ENCODE measurements at places on chromosomes 4 and X. TPM values are rescaled to one million over a fixed set of nuclear protein-coding genes. Genes with fewer than 3 reads are reported as not detected.
A peak's percentile ranks its signal among the peaks of the same experiment; 100 is the strongest.

Gene PRKX
- total RNA-seq: 1.6 TPM

Gene FATE1
- not detected for total RNA-seq

Gene MEPE
- not detected for total RNA-seq

Gene HOPX
- total RNA-seq: 0.30 TPM

Gene XKRX
- 0.05 TPM for total RNA-seq

Gene NR0B1
- total RNA-seq: not detected

Gene ARHGEF38
- 0.23 TPM for total RNA-seq

GRCh38 chrX:18002791-18003190 is 141.7 kb upstream of the RAI2 start:
- no peak for DNase-seq

GRCh38 chr4:144970597-144970996 is 127.4 kb downstream of the ANAPC10 start:
- no peak for DNase-seq

DNA sequence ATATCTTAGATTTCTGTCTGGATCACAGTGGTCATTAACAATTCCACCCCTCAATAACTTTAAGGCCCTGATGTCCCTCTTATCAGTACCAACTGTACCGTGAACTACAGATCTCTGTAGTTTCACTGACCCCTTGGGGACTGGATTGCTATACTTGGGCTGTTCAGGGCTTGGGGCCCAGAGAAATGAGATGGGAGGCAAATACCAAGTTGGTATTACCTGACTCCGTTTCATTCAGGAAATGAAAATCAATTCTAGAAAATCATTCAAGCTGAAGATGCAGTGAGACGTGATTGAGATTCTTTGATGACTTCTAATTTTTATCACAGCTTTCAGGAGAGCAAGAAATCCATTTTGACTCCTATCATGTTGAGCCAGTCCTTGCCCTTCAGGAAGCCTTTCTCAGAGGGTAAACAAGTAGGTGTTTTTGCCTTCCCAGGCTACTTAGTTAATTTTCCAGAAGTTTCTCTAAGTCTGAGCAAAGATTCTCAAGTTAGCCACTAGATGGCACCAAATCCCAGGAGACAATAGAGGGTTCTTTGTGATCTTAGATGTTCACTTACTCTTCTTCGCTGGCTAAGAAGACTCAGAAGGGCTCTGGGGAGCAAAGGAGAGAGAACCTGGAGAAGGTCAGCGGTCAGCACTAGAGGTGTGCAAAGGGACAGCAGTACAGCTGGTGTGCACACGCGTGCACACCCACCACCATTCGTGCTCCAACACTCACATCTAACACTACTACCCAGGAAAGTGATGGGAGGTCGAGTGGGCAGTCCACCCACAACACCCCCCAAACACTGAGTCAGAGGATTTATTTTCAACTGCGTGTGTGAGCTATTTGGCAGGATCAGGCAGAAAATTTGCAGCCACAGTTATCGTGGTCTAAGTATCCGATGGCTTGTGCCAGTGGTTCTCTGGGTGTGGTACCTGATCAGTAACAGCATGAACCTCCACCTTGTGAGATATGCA is 7.4 kb downstream of the HNRNPH2 start:
- DNase-seq: no peak

DNA sequence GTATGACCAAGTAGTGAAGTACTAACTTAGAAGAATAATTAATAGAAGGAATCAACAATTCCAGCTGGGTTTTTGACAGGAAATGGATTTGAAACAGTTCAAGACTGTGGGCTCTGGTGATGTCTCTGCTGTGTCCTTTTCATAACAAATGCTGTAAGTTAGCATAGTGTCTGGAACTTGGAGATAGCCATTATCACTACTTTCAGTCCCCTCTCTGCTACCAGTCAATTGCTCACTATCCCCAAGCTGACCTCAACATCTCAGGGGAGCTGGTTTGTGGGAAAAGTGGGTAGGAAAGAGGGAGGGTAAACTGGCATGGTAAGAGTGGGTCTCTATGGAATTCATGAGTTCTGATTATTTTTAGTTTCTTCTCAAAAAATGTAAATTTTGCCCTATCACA is 231.4 kb upstream of the MID1 start:
- DNase-seq: no peak

- DNase-seq: no peak
Observed at GRCh38 chr4:26731351-26732035, 129.1 kb upstream of the STIM2 start.

GRCh38 chr4:182839256-182839655 is 77.9 kb downstream of the DCTD start:
- no peak for DNase-seq

- DNase-seq: no peak
Observed at GRCh38 chr4:100869276-100869675, 351.5 kb upstream of the EMCN start.

DNA sequence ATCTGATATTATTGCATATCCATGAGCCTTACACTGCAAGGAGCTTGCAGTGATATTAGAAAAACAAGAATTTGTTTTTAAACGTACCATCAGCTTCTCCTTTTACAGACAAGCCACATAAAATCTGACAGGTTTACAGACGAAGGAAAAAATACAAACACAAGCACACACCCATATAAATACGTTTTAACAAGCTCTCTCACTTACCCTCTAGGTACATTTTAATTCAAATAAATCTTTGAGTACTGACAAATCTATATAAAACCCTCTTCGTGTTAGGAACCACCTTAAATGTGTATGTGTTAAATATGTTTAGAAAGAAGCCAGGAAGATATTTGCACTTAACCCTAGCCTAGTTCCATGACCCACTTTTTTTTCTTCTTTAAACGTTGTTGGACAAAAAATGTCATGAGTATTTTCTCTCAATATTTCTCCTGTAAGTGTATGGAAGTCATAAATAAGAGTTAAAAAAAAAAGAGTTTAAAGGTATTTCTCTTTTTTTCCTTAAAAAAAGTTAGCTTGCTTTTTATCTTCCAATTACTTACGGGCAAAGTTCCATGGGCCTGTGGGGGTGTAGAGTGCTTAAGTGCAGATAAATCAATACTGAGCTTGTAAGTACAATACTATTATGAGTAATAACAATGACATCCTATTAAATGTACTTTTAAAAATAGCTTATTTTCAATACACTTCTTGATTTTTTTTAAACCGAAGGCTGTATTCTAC is 1.5 kb downstream of the ARAP2 start:
- DNase-seq: no peak

DNA sequence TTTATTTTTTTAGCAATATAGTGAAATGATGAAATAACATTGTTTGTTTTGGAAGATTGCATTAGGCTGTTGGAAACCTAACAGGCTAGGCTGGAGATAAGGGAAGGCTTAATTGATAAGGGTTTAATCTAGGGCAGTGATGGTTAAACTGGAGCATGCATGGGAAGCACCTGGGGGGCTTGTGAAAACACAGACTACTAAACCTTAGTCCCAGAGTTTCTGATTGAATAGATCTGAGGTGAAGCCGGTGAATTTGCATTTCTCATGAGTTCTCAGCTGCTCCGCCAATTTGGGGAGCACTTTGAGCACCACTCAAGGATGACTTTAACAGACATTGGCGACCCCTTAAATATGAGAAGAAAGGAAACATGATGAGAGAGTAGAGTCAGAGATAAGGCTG is 11.5 kb downstream of the STK26 start:
- no peak for DNase-seq

GRCh38 chr4:108931926-108932325 is 169.1 kb upstream of the ETNPPL start:
- DNase-seq: no peak

- peak; percentile 51 for DNase-seq
Observed at GRCh38 chr4:139922406-139923024, 231.5 kb downstream of the MAML3 start.

DNA sequence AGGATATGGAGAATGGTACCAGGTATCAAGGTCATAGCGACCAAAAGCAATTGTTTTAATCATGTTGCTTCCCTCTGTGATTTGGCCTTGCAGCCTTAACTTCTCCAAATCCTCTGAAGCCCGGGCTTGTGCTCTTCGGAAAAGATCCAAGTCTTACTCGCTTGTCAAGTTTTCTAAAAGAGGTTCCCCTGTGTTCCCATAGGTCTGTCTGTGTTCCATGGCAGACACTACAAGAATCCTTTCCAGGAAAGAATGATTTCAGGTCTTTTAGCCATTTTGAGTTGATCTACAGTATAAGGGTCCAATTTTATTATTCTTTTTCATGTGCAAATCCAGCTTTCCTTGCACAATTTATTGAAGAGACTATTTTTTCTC is 710.6 kb upstream of the DIAPH2 start:
- no peak for DNase-seq

Measured in left lobe of liver (tissue), 2 donors.